ENCODE measurements at places on chromosomes 5 and 9. TPM values are rescaled to one million over a fixed set of nuclear protein-coding genes. Genes with fewer than 3 reads are reported as not detected.

GRCh38 chr5:55511010-55511409, 23.8 kb downstream of the PLPP1 start:
- no peaks in the 10 kb centered on the region for H3K27me3 ChIP-seq
- no peak overlapping the region for H3K27ac ChIP-seq
- DNase-seq = no peak
- H3K4me1 ChIP-seq = peaks cover 62% of the 10 kb centered on the region

- no peaks in the 10 kb centered on the region for H3K4me1 ChIP-seq
- H3K27ac ChIP-seq = no peak overlapping the region
- DNase-seq = no peak
- no peak overlapping the region for H3K4me3 ChIP-seq
Measured at GRCh38 chr5:77840930-77841329, 64.8 kb upstream of the TBCA start.

DROSHA gene
- 27.3 TPM for total RNA-seq

DNA sequence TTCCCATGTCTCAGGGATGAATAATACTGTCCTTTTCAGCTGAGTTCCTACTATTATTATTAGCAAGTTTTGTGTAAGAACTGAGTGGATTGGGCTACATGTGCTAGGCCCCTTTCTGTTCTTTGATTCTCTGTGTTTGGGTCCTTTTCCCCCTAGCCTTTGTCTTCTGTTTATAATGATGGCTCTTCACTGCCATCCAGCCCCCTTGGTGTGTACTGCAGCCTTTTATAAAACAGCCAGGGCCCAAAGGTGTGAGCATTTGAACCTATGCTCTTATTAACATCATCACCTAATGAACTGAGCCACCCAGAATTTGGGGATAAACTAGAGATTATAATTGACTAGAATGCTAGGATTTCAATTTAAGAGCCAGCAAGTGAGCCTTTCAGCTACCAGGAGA, 52.6 kb downstream of the PLAC8L1 start:
- H3K27ac ChIP-seq = no peak overlapping the region
- no peaks in the 10 kb centered on the region for H3K27me3 ChIP-seq
- no peaks in the 10 kb centered on the region for H3K36me3 ChIP-seq
- H3K4me3 ChIP-seq = no peak overlapping the region

DNA sequence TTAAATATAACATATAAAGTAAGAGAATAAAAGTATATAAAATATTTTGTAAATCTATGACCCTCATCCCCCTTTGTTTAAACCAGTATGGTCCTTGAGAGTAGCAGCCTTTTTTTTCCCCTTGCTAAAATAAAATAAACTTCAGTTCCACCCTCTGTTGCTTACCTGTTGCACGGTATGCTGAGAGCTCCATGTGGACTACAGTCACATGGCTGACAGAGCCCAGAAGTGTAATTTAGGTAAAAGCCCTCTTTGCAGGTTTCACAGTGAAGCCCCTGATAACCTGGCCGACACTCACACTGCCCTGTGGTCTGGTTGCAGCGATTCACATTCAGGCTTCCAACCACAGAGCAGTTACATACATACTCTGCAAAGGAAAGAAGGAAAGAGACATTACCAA, 55.1 kb downstream of the MEGF9 start:
- no peak for DNase-seq
- H3K4me1 ChIP-seq = peaks cover 11% of the 10 kb centered on the region
- H3K36me3 ChIP-seq = no peaks in the 10 kb centered on the region
- no peak overlapping the region for H3K4me3 ChIP-seq
- no peak overlapping the region for H3K27ac ChIP-seq

DNA sequence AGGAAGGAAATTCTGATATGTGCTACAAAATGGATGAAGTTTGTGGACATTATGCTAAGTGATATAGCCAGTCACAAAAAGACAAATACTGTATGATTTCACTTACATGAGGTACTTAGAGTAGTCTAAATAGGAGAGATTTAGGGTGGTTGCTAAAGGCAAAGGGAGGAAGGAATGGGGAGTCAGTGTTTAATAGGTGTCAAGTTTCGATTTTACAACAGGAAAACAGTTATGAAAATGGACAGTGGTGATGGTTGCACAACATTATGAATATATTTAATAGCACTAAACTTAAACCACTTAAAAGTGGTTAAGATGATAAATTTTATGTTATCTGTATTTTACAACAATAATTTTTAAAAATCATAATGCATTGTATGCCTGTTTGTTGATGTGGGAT, 40.4 kb upstream of the ECM2 start:
- no peaks in the 10 kb centered on the region for H3K36me3 ChIP-seq
- H3K27me3 ChIP-seq = no peaks in the 10 kb centered on the region
- no peak overlapping the region for H3K4me3 ChIP-seq
- no peak overlapping the region for H3K27ac ChIP-seq
- no peak for DNase-seq
- H3K4me1 ChIP-seq = no peaks in the 10 kb centered on the region

DNA sequence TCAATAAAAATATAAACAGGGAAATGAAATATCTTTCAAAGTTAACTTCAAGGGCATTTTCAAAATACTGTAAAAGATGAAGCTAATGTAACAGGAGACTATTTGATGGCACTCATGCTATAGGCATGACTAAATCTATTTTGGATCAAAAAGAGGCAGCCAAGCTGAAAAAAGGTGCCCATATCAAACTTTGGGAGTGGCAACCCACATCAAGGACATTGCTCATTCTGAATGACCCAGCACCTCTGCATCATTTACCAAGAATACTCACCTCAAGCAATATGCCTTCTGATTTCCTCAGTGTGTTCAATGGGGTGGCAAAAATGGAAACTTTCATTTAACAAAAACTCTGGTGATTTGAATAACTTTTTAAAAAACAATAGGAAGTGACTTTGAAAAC, 853.3 kb downstream of the TLE1 start:
- H3K36me3 ChIP-seq = no peaks in the 10 kb centered on the region
- H3K27ac ChIP-seq = no peak overlapping the region
- no peaks in the 10 kb centered on the region for H3K4me1 ChIP-seq
- H3K4me3 ChIP-seq = no peak overlapping the region
- DNase-seq = no peak

DNA sequence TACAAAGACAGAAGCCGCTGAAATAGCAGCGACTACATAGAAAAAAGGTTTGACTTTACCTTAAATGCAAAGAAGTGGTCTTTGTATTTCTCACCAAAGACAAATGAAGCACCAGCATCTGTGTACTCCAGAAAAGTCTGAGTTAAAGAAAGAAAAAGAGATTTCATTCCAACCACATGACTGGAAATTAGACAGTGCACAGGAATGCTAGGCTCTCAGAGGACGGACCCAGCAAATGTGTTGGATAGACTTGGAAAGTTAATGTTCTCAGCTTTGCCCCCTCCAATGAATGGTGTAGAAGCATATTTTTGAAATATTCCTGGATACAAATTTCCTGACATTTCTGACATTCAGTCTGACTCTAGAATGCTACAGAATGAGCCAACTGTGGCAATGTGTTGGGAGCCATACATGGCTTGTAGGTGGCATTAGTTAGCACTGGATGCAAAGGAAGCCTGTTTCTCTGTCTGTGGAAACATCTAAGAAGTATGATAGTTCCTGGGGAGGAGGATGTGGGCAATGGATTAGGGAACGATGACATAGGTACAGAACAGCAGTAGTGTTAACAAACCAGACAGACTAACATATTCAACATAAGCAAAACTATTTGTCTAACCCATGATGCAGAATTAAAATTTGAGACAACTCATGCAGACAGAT, 43.3 kb downstream of the SLC28A3 start:
- H3K36me3 ChIP-seq = no peaks in the 10 kb centered on the region
- H3K4me1 ChIP-seq = no peaks in the 10 kb centered on the region
- no peak overlapping the region for H3K27ac ChIP-seq

DMAC1 gene
- 21.0 TPM for total RNA-seq

CA9 gene
- total RNA-seq = 5.9 TPM

GRCh38 chr9:79685577-79685976, 113.8 kb downstream of the TLE4 start:
- H3K36me3 ChIP-seq = no peaks in the 10 kb centered on the region
- DNase-seq = no peak
- peaks cover 22% of the 10 kb centered on the region for H3K4me1 ChIP-seq
- H3K27me3 ChIP-seq = no peaks in the 10 kb centered on the region
- H3K27ac ChIP-seq = no peak overlapping the region

DNA sequence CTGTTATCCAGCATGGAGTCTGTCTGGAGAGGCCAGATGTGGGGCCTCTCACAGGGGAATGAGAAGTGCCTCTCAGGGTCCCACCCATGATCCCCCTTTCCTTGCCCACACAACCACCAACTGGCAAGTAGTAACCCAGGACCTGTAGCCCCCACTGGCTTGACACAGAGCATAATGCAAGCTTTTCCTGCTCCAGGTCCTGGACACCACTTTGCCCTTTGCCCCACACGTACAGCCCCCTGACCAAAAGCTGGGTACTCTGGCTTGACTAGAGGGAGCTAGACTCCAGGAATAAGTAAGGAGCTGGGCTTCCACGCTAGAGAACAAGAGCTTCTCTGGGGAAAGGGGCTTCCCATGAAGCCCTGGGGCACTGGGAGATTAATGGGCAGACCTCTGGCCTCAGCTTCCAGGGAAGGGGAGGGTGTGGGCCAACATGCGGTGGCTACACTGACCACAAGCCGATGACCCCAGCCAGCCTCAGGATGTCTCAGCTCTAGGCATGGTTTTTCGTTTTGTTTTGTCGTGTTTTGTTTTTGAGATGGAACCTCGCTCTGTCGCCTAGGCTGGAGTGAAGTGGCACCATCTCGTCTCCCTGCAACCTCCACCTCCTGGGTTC, 109.5 kb downstream of the C9orf50 start:
- H3K27ac ChIP-seq = no peak overlapping the region
- H3K36me3 ChIP-seq = no peaks in the 10 kb centered on the region
- H3K4me3 ChIP-seq = no peak overlapping the region

- no peaks in the 10 kb centered on the region for H3K27me3 ChIP-seq
- H3K4me1 ChIP-seq = no peaks in the 10 kb centered on the region
- no peak for DNase-seq
- H3K27ac ChIP-seq = no peak overlapping the region
- no peaks in the 10 kb centered on the region for H3K36me3 ChIP-seq
Measured at GRCh38 chr9:126524353-126525077, 89.2 kb upstream of the LMX1B start.

DNA sequence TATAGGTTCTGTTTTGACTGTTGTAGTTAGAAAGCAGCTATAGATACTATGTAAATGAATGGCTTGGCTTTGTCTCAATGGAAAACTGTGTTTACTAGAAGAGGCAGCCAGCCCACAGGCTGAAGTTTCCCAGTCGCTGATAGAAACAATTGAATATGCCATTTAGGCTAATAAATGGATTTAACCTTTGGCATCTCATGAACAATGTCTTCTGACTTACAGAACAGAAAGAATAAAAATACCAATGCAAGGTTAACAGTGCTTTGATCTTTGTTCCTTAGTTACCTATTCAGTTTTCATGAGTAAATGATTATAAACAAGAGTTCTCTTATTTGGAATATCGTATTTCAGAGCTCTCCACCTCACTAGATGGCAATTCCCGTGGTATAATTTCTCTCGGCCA, 120.6 kb downstream of the PAM start:
- no peak overlapping the region for H3K4me3 ChIP-seq
- no peaks in the 10 kb centered on the region for H3K27me3 ChIP-seq
- peaks cover 17% of the 10 kb centered on the region for H3K36me3 ChIP-seq

RASEF gene
- 0.16 TPM for total RNA-seq

SLC6A7 gene
- not detected for total RNA-seq
